ENCODE measurements at places on chromosomes 7 and 10. TPM values are rescaled to one million over a fixed set of nuclear protein-coding genes. Genes with fewer than 3 reads are reported as not detected.

POMZP3 gene
- 18.5 TPM for polyA plus RNA-seq

ANKRD61 gene
- 2.4 TPM for polyA plus RNA-seq

NRG3 gene
- polyA plus RNA-seq, result 0.96 TPM

LIPK gene
- not detected for polyA plus RNA-seq

GAD2 gene
- 1.7 TPM for polyA plus RNA-seq

CUX1 gene
- polyA plus RNA-seq, result 72.9 TPM

SEC31B gene
- 15.5 TPM for polyA plus RNA-seq

TMEM130 gene
- polyA plus RNA-seq, result 4.4 TPM

CLDN3 gene
- polyA plus RNA-seq, result 167 TPM

KCNH2 gene
- 8.1 TPM for polyA plus RNA-seq

NPC1L1 gene
- 63.9 TPM for polyA plus RNA-seq

TMEM225B gene
- 1.3 TPM for polyA plus RNA-seq

CYP2W1 gene
- polyA plus RNA-seq, result 598 TPM

STRIP2 gene
- polyA plus RNA-seq, result 2.0 TPM

CEP55 gene
- 6.8 TPM for polyA plus RNA-seq

CYP17A1 gene
- 0.60 TPM for polyA plus RNA-seq

SPDYE11 gene
- 0.51 TPM for polyA plus RNA-seq

GRCh38 chr10:114519756-114520293 is 115.5 kb upstream of the AFAP1L2 start:
- peak; percentile 39 for DNase-seq

DNA sequence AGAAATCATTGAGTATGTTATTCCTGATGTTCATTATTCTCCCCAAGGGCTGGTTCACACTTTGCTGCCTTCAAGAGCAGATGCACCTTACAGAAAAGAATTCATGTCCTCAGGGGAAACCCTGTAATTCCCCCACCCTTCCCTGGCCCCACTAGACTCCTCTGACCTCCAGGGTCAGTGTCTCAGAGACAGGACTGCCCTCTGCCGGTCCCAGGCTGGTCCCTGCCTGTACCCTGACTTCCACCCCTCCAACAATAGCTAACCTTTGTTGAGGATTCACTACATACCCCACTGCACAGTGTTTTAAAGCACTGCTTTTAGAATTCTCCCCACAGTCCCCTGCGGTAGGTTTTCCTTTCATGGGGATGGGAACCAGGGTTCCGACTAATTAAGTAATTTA is 4.4 kb upstream of the SEPHS1 start:
- DNase-seq, result no peak

DNA sequence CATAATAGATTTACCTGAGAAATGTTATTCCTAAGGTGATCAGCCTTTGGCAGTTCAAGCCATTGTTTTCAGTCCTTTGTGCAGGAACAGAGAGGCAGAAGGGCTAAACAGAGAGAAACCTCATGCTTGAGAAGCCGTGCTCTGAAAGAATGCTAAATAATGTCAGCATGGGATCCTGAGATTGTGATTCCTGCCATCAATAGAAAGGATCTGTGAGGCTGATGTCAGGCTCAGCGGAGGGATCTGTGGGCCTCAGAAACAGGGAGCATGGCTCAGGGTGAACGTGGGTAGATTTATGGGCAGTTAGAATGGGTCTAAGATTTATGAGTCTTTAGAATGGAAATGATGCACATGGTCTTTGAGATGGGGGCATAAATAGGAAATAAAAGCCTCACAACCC is 439.2 kb upstream of the IGFBP3 start:
- DNase-seq, result no peak

DNA sequence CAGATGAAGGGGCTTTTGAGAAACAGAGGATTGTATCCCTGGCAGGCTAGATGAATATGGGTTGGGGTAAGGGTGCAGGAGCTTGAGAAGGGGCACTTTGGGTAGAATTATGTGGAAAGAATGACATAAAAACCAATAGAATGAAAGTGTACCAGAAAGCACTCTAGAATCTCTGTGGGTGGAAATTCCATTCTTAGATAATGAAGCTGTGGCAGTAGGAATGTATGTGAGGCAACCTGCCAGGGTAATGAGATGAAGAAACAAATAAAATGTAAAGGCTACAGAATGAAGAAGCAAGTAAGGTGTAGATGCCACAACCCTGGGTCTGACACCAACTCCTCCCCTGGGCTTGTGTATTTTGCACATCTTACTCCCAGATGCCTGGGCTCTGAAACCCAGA is 16.8 kb downstream of the NOBOX start:
- no peak for DNase-seq

- DNase-seq, result no peak
These were observed 39.3 kb upstream of the NEBL start for GRCh38 chr10:20936396-20936795.

DNA sequence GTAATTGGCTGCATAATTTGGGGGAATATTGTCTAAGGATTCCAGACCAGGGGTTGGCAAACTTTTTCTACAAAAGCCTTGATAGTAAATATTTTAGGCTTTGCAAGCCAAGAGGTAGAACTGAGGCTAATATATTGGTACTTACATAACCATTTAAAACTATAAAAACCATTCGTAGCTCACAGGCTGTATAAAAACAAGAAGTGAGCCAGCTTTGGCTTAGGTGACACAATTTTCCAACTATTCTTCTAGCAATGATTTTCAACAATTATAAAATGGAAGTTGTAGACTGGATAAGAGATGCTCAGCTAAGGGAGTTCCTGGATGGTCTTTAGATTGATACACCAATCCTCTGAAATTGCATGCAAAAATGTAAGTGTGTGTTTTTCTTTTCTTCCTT is 1.4 kb downstream of the GPR141 start:
- no peak for DNase-seq

GRCh38 chr7:95190515-95190914 is 133.8 kb downstream of the PON1 start:
- no peak for DNase-seq

- peak; percentile 6 for DNase-seq
These were observed 176.0 kb upstream of the MYO3A start for GRCh38 chr10:25758041-25758457.

DNA sequence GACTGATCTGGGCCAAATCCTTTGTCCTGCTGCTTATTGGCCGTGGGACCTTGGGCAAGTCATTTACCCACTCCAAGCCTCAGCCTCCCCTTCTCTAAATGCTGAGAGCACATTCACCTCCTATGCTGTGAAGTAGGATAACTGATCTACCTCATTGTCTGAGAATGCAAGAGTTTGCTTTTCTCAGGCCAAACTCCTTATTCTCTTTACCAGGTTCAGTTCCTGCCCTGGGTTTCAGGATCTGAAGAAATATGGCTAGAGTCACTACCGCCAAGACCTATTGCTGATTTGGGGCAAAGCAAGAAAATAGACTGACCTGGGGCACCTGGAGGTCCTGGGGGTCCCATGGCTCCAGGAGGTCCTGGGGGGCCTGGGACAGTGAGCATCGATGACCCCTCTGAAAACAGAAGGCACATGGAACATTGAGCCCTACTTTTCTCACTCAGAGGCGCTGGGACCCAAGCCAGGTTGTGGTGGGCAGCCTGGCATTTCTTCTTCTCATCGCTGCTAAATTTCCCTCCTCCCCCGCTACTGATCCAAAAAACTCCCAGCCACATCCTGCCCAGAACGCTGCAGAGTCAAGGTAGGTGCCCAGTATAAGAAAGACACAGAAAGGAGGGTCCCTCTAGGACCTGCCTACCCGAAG is 42.4 kb downstream of the COL17A1 start:
- DNase-seq, result no peak

DNA sequence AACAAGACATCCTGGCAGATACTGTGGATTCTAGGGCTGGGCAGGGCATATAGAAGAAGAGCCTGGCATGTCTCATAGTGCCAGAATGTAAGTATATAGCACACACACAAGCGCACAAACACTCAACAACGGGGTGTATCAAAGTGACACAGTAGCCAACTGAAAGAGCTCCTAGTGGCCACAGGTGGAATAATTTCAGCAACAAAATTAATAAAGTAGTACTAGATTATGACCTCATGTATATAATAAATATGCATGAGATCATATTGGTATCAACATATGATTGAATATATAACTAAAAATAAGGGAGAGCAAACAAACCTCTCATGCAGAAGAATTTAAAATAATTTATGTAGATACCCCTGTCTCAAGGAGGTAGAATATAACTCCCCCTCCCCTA is 72.4 kb upstream of the CXCL12 start:
- no peak for DNase-seq

DNA sequence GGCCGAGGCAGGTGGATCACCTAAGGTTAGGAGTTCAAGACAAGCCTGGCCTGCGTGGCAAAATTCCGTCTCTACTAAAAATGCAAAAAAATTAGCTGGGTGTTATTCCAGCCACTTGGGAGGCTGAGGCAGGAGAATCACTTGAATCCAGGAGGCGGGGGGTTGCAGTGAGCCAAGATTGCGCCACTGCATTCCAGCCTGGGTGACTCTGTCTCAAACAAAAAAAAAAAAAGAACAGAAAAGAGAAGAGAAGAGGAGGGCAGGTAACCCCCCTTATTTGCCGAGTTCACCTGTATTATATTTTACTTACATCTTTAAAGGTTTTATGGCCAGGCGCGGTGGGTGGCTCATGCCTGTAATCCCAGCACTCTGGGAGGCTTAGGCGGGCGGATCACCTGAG is 91.7 kb downstream of the RNF216 start:
- DNase-seq, result no peak

- DNase-seq, result no peak
These were observed 99.7 kb downstream of the PAXIP1 start for GRCh38 chr7:154903083-154903731.

GRCh38 chr10:31677195-31678138 is 251.2 kb downstream of the ARHGAP12 start:
- DNase-seq, result no peak

DNA sequence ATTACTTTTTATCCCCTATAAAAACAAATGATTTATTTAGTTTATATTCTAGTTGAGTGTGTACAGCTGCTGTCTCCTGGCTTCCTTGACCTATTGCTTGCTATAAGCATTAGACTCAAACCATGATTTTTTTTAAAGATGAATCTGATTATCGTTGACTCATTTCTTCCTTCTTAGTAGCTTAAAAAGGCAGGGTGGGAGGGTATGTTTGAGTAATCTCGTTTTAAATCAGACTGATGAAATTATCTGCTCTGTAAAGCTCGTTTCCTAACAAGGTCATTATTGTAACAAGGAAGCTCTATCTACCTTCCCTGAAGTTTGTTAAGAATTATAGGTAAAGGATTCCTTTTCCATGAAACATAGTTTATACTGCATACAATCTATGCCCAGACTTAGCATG is 276.3 kb upstream of the KCND2 start:
- no peak for DNase-seq

DNA sequence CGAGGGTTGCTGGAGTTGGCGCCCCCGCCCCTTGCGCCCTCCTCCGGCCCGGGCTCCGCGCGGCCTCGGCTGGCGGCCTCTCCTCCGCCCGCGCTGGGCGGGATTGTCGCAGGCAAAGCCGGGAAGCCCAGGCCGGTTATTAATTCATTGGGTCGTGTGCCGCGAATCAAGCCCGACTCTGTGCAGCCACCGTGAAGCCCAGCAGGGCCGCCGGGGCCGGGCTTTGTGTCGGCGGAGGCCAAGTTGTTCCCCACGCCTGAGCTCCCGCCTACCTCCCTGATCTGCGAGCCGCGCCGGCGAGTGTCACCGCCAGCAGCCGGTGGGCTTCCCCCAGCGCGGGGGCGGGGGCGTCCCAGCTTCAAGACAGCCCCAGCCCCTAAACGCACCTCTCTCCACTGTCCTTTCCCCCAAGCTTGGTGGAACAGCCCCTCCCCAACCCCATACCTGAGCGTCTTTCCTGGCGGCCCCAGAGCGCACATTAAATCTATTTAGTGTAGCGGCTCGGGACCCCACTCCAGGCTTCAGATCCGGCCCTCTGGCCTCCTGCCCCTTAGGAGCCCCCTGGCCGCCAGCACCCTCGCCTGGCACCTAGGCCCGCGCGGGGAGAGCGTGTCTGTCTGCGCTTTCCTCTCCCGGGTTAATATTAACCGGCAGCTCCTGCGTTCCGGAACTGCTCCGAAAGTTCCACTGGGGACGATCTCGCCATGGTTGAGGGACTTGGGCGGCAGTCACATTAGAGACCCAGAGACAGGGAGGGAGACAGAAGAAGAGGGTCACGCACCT is 3.5 kb downstream of the SHH start:
- peak; percentile 36 for DNase-seq

DNA sequence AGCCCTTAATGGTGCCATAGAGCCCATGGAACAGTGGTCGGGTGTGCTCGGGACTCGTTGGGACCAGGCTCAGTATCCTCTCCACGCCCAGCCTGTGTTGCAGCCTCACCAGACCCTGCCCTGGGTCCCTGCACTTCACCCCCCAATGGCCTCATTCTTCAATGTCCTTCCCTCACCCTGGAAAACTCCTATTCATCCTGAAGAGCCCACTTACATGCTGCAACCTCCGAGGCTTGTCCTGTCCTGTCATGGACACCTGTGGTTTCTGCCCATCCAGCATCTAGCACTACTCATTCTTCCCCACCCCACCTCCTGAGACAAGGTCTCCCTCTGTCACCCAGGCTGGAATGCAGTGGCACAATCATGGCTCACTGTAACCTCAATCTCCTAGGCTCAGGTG is 7.7 kb downstream of the MMD2 start:
- DNase-seq, result no peak

DNA sequence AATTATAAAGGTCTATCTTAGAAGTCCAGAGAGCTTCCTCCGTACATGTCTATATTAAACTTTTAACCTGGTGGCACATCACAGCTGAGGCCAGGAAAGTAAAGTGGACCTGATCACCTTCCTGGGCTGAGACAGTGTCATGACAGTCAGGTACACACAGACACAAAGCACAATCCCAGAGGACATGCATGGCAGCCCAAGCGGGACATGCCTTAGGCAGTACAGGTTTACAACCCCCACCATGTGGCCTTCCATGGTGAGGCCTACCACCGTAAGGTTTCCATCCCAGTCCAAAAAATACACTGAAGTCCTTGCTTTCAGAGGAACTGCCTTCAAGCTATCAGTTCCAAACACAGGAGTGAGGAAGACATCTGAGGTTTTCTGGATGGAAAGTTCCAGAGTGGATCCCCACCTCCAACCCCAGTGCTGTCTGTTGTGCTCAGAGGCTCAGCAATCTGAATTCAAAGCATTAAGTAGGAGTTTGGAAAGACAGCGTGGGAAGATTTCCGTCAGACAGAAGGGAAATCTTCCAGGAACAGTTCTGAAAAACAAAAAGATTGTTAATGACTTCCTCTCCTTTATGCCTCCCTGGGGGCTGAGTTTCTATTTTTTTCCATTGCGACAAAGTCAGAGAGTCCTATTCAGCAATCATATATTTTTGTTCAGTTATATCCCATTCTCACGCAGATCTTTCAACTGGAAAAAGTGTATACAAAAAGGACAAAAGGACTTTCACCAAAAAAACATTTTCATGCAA is 20.1 kb downstream of the IFIT3 start:
- no peak for DNase-seq

DNA sequence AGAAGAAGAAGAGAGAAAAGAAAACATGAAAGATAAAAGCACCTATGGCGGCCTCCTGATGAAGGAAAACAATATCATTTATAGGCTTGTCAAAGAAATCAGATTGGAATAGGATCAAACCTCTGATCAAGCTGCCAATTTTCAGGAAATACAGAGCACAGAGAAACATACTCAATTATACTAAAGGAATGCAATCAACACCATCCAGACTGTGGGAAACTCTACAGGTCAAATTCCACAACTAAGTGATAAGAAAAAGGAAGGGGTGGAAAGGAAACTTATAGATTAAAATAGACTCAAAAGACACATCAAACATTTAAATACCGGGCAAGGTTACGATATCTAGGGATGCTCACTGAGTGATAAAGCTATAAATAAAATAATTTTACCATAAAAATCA is 39.3 kb downstream of the AOAH start:
- DNase-seq, result peak; percentile 77

- DNase-seq, result no peak
These were observed 10.5 kb upstream of the LAMB4 start for GRCh38 chr7:108140671-108141070.

- peak; percentile 24 for DNase-seq
These were observed 29.2 kb upstream of the NAMPT start for GRCh38 chr7:106313966-106314365.

Measured in large intestine (tissue), 12 donors.